Activated naive CD4-positive, alpha-beta T cell treated with Interleukin-2 at 50 U/mL for 16 hours (primary cell): ENCODE measurements at places on chromosomes 1 and 21.

DNA sequence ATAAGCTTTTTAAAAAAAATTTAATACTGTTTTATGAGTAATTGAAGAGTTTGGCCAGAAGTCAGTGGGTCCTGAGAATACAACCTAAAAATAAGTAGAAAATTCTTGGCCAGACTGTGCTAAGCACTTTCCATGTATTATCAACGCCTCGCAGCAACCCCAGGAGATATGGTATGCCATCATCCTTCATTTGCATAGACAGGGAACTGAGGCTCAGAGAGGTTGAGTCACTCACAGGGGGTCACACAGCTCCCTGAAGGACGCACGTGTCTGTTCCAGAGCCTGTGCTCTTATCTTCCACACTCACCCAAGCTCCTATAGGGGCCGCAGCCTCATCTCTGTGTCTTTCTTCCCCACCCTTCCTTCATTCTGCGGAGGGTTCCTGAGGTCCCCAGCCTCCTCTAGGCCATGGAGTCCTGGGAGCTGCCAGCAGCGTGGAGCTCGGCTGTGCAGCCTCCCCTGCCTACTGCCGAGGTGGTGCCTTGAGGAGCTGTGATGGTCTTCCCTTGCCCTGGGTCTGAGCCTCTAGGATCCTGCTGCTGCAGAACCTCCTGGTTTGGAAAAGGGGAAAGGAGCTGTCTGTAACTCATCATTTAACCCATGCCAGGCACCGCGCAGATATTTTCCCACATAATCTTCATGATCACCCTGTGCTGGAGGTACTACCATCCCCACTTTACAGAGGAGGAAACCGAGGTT lies 30.3 kb upstream of the ECE1 start:
- no peak for DNase-seq

- DNase-seq, result no peak
These were observed 6.3 kb upstream of the ZC3H12A start for GRCh38 chr1:37468037-37468436.

GRCh38 chr1:37515185-37516034 lies 844 bp upstream of the MEAF6 start:
- DNase-seq, result no peak

GRCh38 chr1:197811769-197812168 lies 36.5 kb upstream of the DENND1B start:
- no peak for DNase-seq

GRCh38 chr1:205670611-205671430 lies 9.5 kb downstream of the SLC45A3 start:
- no peak for DNase-seq

DNA sequence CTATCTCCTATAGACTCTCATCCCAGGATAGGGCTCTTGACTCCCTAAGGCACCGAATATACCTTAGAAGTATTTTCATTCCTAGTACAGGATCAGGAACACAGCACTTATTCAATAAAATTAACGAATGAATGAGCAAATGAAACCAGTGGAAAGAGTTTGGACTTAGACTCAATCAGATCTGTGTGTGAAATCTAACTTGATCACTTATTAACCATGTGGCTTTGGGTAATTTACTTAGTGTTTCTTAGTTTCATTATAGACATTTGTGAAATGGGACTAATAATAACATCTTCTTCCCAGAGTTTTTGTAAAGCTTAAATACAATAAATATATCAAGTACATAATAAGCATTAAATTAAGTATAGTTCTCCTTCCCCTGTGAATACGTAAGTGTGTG lies 230.1 kb downstream of the ADGRL2 start:
- DNase-seq, result no peak

DNA sequence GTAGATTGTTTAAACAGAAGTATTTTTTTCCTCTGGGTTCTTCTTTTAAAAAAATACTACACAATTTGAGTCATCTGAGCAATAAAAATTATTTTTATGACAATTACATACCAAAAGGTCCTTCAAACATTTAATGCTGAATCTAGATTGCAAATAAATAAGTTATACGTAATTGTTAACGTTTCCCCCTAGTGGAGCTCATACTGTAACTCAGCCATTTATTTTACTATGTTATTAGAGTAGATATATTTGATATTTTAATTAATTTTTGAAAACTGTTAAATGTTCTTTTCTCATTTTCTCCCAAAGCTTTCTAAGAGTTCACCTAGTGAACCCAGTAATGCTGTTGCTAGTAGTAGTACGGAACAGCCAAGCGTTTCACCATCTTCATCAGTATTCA lies 33.5 kb downstream of the ZMYM1 start:
- DNase-seq, result no peak

DNA sequence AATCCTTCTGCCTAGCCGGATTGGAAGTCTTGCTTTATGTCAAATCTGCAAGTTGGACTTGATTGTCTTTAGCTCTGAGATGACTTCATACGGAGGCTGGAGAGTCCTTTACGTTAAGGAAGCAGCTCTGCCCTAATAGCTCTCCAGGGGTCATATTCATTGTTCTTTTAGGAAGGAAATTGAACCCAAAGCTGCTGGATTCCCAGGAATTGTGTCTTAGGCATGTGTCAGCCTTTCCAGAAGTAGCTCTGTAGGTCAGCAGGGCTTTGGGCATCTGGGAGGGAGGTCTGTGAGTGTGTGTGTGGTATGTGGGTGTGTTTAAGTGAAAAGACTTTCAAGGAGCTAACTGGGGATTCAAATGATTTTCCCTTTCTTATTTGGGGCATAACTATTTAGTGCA lies 82.4 kb downstream of the ABCA4 start:
- DNase-seq, result no peak

- no peak for DNase-seq
These were observed 75.3 kb downstream of the KCNK1 start for GRCh38 chr1:233689017-233689747.

DNA sequence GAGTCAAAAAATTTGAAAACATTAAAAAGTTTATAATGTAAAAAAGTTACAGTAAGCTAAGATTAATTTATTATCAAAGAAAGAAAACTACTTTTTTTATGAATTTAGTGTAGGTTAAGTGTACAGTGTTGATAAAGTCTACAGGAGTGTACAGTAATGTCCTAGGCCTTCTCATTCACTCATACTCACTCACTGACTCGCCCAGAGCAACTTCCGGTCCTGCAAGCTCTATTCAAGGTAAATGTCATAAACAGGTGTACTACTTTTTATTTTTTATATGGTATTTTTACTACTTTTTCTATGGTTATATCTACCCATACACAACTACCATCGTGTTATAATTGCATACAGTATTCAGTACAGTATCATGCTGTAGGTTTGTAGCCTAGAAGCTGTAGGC lies 49.6 kb downstream of the TBX19 start:
- no peak for DNase-seq

DNA sequence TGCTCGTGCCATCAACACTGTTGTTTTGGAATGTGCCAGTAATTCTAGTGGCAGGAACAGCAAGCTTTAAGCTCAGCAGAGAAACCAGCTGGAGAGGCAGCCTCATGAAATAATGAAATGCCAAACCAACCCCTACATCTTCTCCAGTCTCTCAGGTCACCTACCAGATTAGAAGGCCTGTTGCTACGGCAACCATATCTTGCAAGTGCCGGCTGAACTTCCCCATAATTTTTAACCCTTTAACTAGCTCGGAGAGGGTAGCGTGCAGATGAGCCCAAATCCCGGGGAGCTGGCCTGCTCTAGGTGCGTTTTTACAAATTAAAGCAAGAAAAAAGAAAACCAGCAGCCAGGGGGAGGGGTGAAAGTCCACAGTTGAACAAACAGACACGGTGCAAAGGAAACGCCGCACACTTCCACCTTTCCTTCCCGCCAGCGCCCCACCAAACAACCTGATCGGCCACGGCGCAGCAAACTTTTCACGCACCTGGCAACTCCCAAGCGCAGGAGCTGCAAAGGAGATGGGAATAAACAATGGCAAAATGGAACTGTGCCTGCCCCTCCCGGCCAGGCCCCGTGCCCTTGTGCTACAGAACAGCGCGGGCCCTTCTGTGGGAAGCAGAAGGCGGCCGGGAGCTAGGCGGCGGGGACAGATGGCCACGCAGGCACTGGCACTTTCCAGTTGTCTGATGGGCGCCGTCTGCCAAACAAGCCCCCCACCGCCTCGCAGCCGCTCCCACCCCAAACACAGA lies 50.1 kb downstream of the SSBP3 start:
- no peak for DNase-seq

DNA sequence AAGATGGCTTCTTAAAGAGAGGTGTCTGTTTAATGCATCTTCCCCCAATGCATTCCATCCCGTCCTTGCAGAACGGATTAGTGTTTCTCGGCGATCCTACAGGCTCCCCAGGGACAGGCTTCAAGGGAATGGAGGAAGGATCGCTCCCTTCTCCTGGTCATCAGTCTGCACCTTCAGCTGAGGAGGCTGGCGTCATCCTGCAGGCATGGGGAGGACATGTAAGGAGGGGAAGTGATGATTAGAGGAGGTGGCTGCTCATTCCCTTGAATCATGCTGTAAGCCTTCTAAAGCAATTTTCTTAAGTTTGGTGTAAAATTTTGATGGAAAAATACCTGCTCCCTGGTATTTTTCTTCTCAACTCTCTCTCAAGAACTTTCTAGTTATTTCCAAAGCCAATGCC lies 603.6 kb downstream of the NPHP4 start:
- DNase-seq, result no peak

- no peak for DNase-seq
These were observed 10.1 kb upstream of the ZBTB8B start for GRCh38 chr1:32454726-32455125.

DNA sequence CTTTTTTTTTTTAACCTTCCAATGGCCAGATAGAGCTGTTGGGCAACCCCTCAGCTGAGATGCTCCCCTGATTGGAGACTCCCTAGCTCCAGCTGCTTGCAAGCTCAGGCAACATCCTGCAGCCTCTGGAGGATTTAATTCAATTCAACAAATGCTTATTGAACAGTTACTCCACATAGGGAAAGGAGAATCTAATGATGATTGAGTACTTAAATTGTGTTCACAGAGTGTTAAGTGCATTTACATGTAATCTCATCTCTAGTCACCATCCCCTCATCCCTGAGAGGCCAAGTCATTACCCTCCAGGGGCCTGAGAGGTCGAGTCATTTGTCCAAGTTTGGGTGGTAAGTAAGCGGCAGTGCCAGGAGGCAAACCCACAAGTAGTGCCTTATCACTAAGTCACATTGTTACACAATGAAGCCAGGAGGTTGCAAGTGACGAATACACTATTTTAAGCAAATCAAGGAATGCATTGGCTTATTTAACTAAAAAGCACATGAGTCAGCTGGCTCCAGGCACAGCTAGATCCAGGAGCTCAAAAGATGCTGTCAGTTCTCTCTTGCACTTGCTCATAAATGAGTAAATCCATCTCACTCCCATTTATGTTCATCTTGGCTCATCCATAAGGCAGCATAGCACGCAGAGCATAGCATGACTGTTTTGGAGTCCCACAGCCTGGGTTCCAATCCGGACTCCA lies 64.3 kb downstream of the OPTC start:
- no peak for DNase-seq

- DNase-seq, result no peak
These were observed 1.5 kb downstream of the PROX1 start for GRCh38 chr1:213989002-213989855.

GRCh38 chr1:117336088-117336817 lies 31.0 kb upstream of the MAN1A2 start:
- DNase-seq, result no peak

GRCh38 chr1:53406551-53407235 lies 52.5 kb upstream of the DMRTB1 start:
- DNase-seq, result no peak

GRCh38 chr1:111611986-111612385 lies 7.6 kb upstream of the RAP1A start:
- DNase-seq, result no peak

- DNase-seq, result no peak
These were observed 47.1 kb upstream of the HP1BP3 start for GRCh38 chr1:20834192-20834591.

DNA sequence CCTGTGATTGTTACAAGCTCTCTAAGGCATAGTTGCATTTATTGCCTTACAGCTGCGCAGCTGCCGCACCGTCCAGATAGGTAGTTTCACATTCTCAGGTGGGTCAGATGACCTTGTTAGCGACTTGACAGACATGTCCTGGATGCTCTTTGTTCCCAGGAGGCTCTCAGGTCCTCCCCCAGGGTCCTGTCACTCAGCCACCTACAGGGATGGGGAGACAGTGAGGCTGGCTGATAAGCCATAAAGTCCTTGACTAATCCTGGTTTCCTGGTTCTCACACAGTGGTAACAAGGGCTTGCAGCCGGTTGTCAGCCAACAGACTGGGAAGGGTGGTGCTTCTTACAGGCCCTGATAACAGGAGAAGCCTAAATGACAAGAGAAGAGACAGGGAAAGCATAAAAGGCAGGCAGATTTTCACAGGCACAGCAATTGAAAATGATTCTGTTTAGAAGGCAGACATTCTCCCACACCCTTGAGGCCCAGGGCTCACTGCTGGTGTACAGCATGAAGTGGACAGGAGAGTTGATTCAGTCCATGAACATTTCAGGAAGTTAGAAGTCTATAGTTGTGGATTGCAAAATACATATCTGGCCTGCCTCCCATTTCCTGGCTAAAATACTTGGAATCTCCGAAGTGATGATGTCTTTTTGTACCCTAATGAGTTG lies 2.9 kb downstream of the ARF1 start:
- DNase-seq, result no peak

DNA sequence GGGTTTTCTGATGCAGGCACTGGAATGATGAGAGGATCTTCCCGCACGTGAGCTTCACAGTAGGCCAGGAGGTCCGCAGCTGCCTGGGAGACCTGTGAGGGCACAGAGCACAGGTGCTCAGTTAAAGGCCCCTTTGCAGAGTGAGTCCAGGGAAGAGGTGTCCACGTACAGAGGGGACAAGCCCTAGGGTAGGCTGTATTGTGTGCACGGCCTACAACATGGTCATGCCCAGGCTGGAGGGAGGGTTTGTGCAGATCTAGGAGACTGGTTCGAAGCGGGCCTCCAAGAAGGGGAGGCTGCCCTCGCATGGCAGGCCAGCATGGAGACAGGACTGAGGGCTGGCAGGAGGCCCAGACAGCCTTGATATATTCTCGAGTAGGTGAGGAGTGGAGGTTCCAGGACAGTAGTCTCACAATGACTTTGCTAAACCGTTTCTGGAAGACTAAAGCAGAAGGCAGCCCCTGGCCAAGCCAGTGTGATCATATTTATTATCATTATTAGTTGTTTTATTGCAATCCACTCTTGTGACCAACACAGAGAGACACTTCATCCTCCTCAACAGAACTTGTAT lies 48.0 kb upstream of the B3GALNT2 start:
- no peak for DNase-seq

DNA sequence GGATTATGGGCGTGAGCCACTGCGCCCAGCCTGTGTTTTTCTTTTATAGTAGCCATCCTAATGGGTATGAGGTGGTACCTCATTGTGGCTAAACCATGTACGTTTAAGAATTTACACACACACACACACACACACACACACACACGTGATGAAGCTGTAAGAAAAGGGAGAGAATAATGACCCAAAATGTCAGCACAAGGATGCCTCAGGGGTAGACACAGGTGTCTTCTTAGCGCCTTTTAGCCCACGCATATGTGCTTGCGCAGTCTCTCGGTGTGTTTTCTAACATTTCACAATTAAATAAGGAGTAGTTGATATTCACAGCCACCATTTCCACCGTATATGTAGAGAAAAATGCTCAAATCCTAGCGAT lies 782 bp upstream of the PFKL start:
- DNase-seq, result no peak

GRCh38 chr1:157139052-157139715 lies 989 bp upstream of the ETV3 start:
- no peak for DNase-seq

- DNase-seq, result no peak
These were observed 805.8 kb downstream of the ADGRL2 start for GRCh38 chr1:82606546-82606945.

GRCh38 chr1:165484532-165484931 lies 39.6 kb upstream of the RXRG start:
- DNase-seq, result no peak

GRCh38 chr1:31013187-31013864 lies 52.2 kb downstream of the PUM1 start:
- no peak for DNase-seq
